ENCODE measurements at places on chromosomes 12 and 14.

DNA sequence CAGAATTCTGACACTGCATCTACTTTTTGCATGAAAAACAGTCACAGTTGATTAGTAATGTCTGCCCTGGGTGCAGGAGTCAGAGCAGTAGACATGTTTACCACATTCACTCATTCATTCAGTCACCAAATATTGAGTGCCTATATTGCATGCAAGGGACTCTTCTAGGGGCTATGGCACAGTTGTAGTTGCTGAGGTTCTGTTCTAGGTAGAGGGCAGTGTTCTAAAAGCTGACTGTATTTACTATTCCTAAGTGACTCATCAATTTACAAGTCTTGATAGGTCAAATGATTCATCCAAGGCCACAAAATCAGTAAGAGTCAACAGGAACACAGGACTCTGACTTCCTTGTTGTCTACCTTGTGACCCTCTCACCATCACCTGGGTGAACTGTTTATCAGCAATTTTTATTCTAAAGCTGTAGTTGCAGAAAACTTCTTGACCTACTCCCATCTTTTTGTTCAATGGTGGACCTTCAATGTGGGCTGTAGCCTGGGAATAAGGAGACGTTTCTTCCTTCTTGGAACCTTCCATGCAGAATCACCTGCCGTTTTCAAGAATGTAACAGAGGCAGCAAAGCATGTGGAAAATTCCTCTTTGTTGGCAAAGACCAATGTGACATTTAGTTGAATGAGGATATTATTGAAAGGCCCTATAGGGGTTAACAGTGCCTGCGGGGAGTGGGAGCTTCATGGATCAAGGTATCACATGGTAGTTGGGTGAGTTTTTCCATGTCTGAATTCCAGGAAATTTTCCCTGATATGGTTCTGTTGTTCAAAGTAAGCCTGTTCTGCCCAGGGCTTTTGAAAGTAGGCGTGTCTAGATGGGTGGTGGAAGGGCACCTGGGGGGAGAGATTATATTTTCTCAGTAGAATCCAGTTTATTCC lies 223.2 kb downstream of the KTN1 start:
- DNase-seq = no peak

- DNase-seq = no peak
Measured at GRCh38 chr12:6822426-6823135, 960 bp downstream of the GPR162 start.

DNA sequence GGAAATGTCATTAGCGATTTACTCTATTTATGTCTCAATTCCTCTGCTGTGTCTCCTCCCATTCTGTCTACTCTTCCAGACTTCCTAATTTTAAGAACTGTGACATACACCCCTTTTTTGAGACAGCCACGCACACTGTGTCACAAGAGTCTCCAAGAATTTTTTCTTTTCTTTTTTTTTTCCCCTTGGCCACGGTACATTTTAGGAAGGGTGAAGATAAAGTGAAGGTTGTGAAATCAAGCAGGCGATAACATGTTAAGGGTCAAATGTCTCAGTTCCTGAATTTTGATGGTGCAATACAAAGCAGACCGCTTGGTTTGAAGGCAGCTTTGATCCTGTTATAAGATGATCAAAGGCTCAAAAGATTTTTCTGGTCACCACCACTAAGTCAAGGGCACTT lies 4.3 kb downstream of the OLR1 start:
- DNase-seq = no peak

GRCh38 chr12:53501615-53502181 lies 615 bp downstream of the TARBP2 start:
- DNase-seq = no peak

- no peak for DNase-seq
Measured at GRCh38 chr12:10214895-10215267, 2.2 kb downstream of the GABARAPL1 start.

GRCh38 chr12:111271674-111272418 lies 97.0 kb downstream of the PHETA1 start:
- DNase-seq = no peak

DNA sequence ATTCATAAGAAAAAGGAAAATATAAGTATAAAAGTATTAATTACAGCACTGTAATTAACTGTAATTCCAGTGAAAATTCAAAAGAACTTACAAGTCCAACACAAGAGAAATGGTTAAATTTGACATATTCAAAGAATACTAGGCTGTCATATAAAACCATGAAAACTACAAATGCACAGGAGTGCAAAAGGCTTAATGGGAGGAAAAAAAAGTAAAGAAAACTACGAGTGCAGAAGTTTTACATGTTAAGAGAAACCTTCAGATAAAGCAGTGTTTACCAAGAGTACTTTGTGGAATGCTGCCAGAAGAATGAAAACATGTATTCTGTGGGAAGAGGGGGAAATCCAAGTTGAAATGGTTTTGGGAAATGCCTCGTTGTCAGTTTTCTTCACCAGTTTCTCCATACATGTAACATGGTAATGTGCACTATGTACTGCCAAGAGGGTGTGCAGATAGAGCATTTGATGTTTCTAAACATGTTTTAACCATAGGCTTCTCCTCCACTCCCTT lies 9.1 kb downstream of the HEATR5A start:
- no peak for DNase-seq

DNA sequence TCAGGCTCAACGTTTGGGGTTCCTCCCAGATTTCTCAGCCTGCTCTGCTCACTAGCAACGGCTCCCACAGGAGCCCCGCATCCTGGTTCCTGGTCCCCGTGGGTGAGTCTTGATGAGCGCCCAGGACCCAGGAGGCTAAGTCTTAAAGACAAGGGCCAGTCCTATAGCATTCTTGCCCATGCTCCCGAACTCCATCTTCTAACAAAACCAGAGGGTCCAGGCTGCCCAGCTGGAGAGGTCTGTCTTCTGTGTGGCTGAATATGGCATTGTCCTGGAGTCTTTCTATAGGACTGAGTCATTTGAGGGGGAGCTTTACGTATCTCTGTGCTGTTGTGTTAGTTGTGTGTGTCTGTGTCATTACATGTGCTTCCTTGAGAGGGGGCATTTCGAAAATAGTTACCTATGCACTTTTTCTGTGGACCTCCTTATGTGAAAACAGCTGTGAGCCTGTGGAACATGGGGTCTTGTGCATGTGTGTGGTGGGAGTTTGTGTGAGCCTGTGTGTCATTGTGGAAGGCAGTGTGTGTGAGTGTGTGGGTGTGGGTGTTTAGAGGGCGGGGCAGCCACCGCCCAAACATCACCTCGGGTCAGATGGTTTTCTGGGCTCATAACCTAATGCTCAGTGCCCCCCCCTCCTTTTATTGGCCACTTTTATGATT lies 9.1 kb upstream of the TBX5 start:
- no peak for DNase-seq

GRCh38 chr14:86072116-86072894 lies 542.4 kb downstream of the FLRT2 start:
- no peak for DNase-seq

DNA sequence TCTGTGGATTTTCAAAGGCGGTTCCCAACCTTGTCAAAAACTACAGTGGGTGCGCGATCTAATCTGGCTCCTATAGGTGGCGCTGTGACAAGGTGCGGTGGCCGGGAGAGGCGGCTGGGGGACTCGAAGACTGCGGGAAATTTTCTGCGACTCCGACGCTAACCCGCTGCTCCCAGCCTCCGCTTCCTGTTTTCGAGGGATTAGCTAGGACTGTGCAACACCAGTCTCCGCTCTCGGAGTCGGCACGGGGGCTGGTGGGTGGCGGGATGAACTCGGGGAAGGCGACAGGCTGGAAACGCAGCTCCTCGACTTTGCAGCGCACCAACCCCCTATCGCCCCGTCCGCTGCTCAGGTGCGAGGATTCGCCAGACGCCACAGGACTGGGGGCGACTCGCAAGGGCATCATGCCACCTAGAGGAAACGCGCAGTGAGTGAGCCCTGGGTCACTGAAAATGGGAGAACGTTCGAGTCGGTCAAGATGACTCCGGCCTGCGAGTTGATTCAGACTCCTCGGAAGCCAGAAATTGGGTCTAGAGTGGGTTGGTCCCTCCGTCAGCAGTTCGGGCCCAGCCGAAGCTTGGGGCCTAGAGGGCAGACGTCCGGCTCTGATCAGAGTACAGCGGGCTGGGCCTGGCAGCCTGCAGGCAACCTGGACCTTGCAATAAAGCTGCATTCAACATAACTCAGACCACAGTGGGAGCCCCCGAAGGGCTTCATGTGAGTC lies 5.5 kb upstream of the PAX9 start:
- no peak for DNase-seq

DNA sequence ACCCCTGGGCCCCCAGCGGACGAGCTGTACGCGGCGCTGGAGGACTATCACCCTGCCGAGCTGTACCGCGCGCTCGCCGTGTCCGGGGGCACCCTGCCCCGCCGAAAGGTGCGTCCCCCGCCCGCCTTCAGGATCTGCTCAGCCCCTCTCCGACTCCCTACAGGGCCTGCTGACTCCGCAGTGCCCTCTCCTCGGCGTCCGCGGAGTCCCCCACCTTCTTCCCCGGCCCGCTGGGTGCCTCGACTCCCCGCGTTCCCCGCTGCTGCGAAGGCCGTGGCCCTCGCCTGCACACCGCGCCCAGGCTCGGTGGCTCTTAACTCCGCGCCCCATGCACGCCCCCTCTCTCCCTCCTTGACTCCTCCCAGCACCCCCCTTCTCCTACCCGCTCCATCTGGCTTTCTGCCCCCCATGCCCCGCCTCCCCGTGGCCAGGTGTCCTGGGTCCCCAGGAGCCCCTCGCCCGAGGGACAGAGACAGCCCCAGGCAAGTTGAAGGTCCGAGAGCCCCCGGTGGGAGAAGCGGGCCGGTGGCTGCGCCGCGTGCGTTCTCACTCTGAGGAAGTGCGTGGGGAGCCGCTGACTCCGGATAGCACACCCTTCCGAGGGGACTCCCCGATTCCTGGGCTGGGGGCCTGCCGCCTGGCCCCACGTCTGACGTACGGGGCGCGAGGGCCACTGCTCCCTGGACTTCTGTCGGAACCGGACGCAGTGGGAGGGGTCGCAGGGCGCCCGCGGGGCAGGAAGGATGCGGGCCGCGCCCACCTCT lies 594 bp downstream of the TAMALIN start:
- no peak for DNase-seq

- DNase-seq = no peak
Measured at GRCh38 chr12:108515916-108516315, 839 bp downstream of the FICD start.

DNA sequence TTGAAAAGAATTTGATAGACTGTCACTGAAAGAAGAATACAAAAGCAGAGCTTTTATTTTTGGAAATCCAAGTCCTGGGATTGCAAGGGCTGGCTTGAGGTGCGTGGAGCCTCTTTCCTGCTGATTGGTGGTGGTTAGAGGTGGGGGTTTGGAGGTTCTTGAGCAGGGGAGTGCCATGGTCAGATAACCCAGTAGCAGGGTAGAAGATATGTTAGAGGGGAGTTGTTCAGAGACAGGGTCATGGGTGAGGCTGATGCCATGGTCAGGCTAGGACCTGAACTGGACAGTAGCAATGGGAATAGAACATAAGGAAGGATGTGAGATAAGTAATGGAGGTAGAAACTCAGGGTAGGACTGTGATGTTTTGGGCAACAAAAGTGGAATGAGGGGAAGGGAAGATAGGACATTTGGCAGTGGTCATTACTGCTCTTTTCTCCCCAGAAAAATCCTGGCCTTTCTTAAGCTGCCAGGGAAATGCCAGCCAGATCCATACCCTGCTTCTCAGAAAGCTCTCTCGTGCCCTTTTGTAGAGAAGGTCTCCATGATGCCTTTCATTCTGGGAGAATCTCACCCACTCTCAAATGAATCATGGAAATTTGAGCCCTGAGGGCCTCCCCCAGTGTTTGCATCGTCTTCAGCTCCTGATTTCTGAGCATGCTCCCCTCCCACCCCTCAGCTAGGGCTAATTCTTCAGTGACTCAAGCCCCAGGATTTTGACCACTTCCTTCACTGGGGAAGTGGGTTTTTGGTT lies 9.5 kb downstream of the EMP1 start:
- DNase-seq = peak; percentile 96

- DNase-seq = no peak
Measured at GRCh38 chr12:54154681-54155186, 34.1 kb downstream of the SMUG1 start.

- no peak for DNase-seq
Measured at GRCh38 chr12:63805704-63806672, 26.3 kb downstream of the RXYLT1 start.

DNA sequence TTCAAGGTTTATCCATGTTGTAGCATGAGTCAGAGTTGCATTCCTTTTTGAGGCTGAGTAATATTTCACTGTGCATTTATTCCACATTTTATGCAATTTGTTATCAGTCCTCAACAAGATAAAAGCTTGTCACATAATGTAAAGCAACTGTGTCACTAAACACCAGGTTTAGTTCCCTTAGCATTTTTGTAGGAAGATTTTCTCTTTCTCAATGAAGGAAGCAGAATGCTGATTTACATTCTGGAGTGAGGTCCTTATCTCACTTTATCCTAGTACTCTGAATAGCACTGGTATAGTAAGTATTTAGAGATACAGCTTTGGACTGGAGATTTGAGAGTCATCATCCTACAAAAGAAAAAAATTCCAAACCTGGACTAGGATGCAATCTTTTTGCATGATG lies 9.8 kb upstream of the EXD2 start:
- DNase-seq = no peak

GRCh38 chr12:40107098-40107802 lies 1.4 kb upstream of the SLC2A13 start:
- peak; percentile 50 for DNase-seq

GRCh38 chr12:1201886-1202285 lies 210.9 kb downstream of the ERC1 start:
- no peak for DNase-seq

- DNase-seq = no peak
Measured at GRCh38 chr12:124609041-124609989, 41.9 kb upstream of the NCOR2 start.

- DNase-seq = no peak
Measured at GRCh38 chr12:93166541-93167307, 211.0 kb upstream of the NUDT4 start.

DNA sequence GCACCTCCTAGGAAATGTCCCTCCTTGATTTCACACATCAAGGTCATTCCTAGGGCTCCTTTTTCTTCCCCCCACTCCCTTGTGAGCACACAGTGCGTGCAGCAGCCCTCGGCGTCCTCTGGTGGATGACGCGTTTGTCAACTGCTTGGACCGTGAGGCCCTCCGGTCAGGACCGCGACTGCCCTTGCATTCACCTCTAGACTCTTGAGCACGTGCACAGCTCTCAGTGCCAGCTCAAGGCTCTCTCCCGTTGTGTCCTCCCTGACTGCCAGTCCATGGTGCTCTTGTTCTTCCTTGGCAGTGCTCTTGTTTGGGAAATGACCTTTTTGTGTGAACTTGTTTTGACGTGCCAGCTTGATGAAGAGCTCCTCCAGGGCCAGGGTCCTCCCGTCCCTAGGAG lies 67.9 kb downstream of the TSPAN9 start:
- DNase-seq = no peak

- peak; percentile 68 for DNase-seq
Measured at GRCh38 chr12:92973614-92974013, 44.5 kb upstream of the EEA1 start.

- no peak for DNase-seq
Measured at GRCh38 chr14:63766611-63767010, 38.7 kb upstream of the SGPP1 start.

DNA sequence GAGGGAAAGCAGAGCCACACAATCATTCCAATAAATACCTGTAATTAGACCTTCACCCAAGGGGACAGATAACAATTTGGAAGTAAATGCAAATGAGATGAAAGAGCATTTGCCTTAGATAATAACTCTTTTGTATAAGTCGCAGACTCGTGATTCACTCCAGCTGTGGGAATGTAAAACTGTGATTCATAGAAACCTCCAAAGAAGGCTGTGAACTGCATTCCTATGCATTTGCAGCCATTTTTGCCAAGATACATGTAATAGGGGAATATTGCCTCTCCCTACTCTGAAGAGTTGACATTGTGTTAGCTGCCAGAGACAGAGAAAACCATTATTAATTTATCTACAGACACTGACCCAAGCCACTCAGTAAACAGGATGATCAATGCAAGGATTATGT lies 181.9 kb upstream of the ARHGAP5 start:
- DNase-seq = peak; percentile 69
